ENCODE measurements at places on chromosomes 3 and 15. TPM values are rescaled to one million over a fixed set of nuclear protein-coding genes. Genes with fewer than 3 reads are reported as not detected.
A peak's percentile ranks its signal among the peaks of the same experiment; 100 is the strongest.

DNA sequence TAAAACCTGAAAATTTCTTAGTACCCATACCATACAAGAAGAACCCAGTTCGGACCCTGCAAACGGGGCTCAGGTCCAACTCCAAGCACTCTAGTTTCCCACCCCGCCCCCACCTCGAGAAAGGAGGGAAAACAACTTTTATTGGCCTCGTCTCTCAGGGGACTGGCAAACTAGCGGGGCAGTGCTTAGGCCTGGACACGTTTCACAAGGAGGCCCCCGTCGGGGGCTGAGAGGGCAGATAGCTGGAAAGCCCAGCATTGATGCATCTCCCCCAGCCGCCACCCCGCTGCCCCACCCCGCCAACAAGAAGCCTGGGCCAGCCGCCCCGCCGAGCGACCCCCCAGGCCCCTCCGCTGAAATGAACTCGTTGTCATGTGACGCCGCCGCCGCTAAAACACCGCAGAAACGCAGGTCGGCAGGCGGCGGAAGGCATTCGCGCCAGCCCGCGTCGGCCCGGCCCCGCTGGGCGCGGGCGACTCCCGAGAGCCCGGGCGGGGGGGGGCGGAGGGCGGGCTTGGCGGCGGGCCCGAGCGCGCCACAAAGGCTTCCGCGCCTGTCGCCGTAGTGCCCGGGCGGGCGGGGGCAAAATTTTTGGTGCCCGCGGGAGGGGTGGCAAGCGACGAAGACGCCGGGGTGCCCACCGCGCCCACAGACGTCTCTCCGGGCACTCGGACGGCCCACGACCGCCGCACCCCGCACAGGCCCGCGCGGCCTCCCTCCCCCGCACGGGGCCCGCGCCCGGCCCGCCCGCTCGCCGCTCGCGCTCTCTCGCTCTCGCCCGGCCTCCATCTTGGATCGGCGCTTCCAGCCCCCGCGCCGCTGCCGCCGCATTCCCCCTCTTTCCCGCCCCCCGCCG is 634 bp downstream of the STAG1 start:
- DNase-seq, result peak; percentile 45

GRCh38 chr3:23084367-23084766 is 118.8 kb upstream of the UBE2E2 start:
- no peak for DNase-seq

GRCh38 chr15:57385923-57386390 is 9.7 kb downstream of the CGNL1 start:
- DNase-seq, result no peak

GRCh38 chr15:37206690-37207089 is 106.3 kb upstream of the MEIS2 start:
- no peak for DNase-seq

UBAP1L gene
- 5.2 TPM for total RNA-seq

BFSP2 gene
- total RNA-seq, result not detected

LMAN1L gene
- total RNA-seq, result 0.55 TPM

GRCh38 chr15:65599677-65600076 is 11.3 kb downstream of the INTS14 start:
- no peak for DNase-seq

CKMT1B gene
- total RNA-seq, result not detected

DNA sequence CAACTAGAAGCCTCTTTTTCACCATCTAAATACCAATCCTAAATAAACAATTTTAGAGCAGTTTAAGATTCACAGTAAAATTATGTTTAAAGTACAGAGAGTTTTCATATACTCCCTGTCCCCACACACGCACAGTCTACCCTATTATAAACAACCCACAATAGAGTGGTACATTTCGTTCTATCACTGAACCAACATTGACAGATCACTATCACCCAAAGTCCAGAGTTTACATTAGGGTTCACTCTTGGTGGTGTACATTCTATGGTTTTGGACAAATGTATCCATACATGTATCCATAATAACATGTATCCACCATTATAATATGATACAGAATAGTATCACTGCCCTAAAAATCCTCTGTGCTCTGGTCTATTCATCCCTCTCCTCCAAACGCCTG is 89.0 kb downstream of the MLH1 start:
- no peak for DNase-seq

SNX1 gene
- 93.6 TPM for total RNA-seq

DNA sequence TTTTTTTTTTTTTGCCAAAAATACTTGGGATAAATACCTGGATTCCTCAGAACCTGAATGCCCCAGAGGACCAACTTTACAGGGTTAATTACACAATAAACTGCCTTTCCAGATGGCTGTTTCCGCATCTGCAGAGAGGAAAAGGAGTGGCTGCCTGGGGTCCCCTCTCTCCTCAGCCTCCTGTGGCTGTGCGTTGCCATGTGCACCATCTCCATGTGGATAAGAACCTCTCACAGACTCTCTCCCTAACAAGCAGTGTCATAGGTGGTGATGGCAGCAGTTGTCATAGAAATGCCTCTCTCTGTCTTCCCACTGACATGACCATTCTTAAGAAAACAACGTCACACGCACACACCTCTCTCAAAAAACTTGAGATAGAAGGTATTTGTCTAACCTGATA is 179.4 kb downstream of the RPLP1 start:
- DNase-seq, result no peak

CFAP100 gene
- not detected for total RNA-seq

PRR23C gene
- total RNA-seq, result not detected

DNA sequence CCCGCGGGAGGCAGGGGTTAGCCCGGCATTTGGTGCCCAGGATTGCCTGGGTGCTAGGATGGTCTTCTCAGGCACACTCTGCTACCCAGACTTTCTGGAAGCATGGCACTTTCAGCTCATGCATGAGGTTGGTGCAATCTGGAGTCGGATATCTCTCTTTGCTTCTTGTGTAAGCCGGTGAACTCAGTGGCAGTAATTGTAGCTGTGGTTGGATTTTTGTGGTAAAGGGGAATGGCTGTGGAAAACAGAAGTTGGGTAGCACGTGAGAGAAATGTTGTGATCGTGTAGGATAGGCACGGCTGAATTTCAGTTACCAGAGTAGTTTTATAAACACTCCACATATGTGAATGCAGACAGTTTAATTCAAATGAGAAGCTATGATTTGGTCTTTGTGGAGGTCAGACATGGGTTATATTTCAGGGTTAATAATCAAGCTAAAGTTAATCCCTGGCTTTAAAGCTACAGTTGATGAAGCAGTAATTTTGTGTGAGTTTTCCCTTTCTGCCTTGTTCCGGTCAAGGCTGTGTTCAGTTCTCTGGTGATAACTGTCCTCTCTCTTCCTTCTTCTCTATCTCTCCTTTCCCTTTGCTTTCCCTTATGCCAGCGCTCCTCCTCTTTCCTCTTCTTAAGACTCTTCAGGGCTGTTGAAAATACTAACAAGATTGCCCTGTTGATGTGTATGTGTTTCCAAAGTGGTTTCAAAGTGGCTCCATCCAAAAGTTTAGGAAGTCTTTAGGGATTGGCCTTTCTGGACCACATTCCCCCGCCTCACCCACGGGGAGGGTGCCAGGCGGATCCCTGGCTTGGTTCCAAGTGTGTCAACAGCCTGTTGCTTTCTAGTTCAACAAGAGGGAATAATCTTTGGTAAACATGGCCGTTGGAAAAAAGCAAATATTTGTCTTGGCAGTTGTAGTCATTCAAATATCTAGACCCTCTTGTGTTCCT is 404.6 kb upstream of the C2CD4B start:
- no peak for DNase-seq

GRCh38 chr3:18481946-18482548 is 56.9 kb upstream of the SATB1 start:
- DNase-seq, result no peak

GRCh38 chr15:98428253-98428989 is 219.9 kb upstream of the IGF1R start:
- peak; percentile 52 for DNase-seq

- DNase-seq, result no peak
Measured at GRCh38 chr3:42205800-42206514, 60.0 kb downstream of the CCK start.

GRCh38 chr15:70556779-70557178 is 206.6 kb downstream of the UACA start:
- no peak for DNase-seq

DNA sequence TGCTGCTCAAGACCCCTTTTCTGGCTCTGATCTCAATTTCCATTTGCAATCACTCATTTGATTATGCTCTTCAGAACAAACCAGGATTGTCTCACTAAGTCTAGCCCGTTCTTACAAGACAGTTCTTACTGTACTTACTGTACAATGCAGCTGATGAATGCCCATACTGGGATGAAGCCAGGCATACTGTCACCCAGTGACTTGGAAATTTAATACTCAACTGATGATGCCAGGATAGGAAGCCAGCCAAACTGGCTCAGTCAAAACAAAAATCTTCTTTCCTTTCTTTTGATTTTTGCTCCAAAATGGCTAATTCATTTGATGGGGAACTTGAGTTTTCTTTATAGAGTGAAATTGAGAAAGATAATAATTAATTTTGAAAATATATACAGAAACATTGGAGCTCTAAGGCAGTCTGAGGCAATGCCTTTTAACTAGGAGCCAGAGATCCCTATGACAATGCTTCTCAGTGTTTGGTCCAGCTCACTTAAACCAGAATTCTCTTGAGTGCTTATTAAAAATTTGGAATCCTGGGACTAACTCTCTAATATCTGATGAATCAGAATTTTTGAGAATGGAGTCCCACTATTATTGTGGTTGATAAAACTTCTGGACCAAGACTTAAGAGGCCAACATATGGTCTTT is 265.6 kb upstream of the THBS1 start:
- no peak for DNase-seq

DNA sequence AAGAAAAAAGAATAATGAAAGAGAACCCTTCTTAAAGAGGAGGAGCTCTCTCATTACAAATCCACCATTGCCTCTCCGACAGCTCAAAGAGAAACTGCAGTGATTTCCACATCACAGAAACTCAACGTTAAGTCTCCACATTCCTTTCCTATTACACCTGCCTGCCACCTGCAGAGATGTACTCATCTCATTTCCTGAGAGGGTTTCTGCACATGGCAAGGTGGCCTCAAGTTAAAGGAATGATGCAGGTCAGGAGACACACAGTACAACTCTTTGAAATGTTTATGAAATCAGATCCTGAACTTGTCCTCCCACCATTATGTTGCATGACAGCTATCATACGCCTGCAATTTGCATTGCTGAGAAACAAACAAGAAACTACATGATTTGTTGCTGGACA is 458.4 kb upstream of the ADAMTS9 start:
- DNase-seq, result no peak

- no peak for DNase-seq
Measured at GRCh38 chr3:45595364-45596195, 1.0 kb downstream of the LIMD1 start.
